Left hindlimb (tissue), 1 donor: ENCODE measurements at places on chromosomes 4 and X.

GRCh38 chr4:162274354-162274753, 110.6 kb upstream of the FSTL5 start:
- DNase-seq: no peak

DNA sequence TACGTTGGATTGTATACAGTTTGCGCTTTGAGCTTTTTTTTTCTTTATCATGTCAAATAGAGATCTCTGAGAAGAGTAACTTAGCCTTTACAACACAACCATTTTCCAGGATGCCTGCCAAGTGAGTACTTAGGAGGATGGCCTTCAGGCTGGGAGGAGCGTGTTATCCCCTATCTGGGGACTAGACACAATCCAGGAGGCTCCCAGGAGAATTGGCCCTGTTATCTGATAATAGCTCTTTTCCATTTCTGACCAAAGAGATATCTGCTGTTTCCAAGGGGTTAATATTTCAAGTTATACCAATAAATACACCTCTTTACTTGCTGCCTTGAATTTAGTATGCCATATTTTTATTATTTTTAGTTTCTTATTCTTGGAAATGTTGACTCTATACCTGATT, 169.5 kb upstream of the SMARCAD1 start:
- no peak for DNase-seq

DNA sequence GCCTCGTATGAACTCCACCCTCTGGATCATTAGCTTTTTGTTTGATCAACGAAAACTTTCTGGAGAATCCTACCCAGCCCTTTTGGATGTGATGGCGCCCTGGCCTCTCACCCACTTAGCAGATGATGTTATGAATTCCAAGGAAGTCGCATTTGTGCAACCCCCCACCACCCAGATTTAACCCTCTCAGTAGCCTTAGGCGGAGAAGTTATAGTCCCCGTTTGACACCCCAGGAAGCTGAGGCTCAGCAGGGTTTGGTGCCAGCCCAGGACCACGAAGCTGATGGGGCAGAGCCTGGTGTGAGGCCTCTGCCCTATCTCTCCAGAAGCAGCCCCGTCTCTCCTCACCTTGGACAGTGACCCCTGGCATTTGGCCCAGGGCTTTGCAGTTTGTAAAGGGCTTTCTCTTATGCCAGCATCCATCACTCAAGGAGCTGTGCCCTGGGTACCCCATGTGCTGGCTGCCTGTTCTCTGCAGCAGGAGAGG, 1.0 kb downstream of the WFS1 start:
- no peak for DNase-seq

GRCh38 chr4:6957994-6958393, 48.4 kb downstream of the TBC1D14 start:
- no peak for DNase-seq
